ENCODE measurements at places on chromosomes 3 and 15.

- DNase-seq: no peak
Observed at GRCh38 chr3:168394439-168394838, 298.7 kb upstream of the GOLIM4 start.

DNA sequence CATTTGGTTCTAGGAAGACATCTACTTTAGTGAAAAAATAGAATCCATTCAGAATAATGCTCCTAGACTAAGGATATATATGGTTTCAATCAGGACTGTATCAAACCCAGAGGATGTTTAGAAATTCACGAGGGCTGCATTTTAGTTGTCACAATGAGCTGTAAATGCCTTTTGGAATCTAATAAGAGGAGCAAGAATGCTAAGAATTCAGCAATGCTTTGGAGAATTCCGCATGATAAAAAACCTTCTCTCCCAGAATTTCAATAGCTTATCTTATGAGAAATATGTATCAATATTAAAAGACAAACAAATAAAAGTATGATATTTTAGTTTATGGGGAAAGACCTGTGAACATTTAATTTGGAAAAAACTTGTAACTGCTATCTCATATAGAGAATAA is 885.1 kb downstream of the ZPLD1 start:
- DNase-seq: no peak

DNA sequence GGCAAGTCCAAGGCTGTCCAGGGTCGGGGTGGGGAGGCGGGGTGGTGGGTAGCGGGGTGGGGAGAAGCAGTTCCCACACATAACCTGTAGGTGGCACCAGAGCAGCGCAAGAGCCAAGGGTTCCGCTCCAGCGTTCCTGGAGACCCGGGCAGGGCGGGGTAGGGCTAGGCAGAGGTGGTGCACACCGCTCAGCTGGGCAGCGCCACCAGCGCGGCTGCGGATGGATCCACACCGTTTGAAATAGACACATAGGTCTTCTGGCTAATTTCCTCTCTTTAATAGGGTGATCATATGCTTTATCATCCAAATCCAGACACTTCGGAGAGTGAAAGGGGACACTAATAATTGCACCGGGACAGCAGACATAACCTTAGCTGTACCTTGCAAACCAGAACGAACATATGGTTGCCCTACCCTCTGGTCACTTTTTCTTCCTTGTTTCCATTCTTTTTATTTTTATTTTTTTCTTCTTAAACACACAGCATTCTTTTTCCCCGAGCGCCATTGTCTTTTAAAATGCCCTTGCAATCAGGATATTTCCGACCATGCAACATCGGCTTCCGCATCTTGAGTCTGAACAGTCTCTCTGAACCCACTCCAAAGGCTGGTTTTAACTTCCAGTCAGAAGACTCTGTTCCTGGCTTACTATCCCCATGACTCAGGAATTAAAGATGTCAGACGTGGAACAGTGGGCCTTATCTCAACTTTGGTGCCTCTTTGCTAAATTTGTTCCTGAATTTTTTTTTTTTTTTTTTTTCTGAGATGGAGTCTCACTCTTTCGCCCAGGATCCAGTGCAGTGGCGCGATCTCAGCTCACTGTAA is 12.5 kb upstream of the ZSCAN2 start:
- peak; percentile 74 for DNase-seq

- DNase-seq: peak; percentile 65
Observed at GRCh38 chr3:126476166-126477060, 722 bp upstream of the ZXDC start.

- peak; percentile 26 for DNase-seq
Observed at GRCh38 chr15:72751751-72752455, 31.7 kb downstream of the ADPGK start.

- no peak for DNase-seq
Observed at GRCh38 chr3:134430950-134431445, 54.8 kb downstream of the ANAPC13 start.

- no peak for DNase-seq
Observed at GRCh38 chr3:133812872-133813271, 7.3 kb downstream of the SRPRB start.

GRCh38 chr15:48052946-48053345 is 67.8 kb upstream of the SLC24A5 start:
- DNase-seq: no peak

DNA sequence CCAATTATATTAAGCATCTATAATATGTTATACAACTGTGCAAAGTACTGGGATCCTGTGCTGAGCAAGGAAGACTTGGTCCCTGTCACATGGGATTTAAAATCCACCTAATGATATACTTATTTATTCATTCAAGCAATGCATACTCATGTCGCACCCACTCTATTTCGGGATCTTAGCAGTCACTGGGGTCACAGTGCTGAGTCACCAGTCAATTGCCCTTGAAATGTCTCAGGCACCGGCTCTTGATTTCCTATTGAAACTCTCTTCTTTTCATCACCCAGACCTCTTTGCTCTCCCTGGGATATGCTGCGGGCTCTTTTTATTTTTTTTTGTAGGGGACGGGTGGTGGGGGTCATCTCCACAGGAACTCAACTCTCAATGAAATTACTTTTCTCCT is 194.5 kb upstream of the GAP43 start:
- DNase-seq: peak; percentile 1

DNA sequence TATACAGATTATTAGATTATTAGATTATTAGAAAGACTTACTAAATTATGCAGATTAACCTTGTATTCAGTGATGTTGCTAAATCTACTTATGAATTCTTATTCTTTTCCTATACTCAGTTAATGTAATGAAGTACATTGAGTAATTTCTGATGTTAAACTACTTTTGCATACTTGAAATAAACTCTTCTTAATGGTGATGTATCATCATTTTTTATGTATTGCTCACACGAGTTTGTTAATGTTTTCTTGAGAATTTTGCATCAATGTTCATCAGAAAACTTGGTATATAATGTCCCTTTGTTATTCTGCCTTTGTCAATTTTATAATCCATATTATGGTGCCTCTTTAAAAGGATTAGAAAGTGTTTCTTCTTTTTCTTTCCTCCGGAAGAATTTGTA is 163.2 kb upstream of the COL8A1 start:
- no peak for DNase-seq

DNA sequence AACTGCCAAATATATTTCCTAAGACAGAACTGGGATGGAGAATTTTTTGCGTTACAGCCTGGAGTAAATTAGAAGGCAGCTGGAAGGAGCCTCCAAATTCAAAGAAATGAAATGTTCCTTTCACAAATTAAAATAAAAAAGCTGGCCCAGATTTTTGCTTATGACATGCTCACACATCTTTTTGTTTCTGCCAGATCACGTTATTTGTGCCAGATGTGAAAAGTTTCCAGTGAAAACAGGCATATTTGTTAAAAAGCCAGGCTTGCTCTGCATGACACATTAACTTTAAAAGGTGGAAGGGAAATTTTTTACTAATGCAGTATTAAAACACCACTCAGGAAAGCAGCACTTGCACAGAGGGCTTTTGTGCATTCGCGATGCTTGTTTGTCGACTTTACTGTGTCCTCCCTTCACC is 23.3 kb upstream of the ACKR4 start:
- no peak for DNase-seq

- DNase-seq: no peak
Observed at GRCh38 chr3:138199851-138200250, 12.8 kb downstream of the ARMC8 start.

- peak; percentile 50 for DNase-seq
Observed at GRCh38 chr15:70264014-70264582, 166.4 kb upstream of the TLE3 start.

- DNase-seq: peak; percentile 41
Observed at GRCh38 chr3:20669184-20669583, 483.2 kb upstream of the SGO1 start.

DNA sequence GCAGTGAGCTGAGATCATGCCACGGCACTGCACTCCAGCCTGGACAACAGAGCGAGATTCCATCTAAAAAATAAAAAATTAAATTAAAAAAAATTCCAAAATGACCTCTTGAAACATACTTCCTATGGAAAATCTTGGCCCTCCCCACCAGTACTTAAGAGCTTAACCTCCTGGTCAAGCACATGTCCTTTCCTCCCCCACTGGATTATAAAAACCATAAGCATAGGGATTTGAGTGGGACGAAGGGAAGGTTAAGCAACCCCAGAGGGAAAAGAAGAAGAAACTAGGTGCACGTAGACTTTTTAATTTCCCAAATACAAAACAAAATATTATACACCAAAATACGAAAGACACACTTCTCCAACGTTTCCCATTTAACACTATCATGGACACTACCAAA is 25.3 kb downstream of the SLC4A7 start:
- DNase-seq: no peak

Measured in putamen (tissue), 1 donor.